Suppressor macrophage (primary cell): ENCODE measurements at places on chromosomes 4 and X.

DNA sequence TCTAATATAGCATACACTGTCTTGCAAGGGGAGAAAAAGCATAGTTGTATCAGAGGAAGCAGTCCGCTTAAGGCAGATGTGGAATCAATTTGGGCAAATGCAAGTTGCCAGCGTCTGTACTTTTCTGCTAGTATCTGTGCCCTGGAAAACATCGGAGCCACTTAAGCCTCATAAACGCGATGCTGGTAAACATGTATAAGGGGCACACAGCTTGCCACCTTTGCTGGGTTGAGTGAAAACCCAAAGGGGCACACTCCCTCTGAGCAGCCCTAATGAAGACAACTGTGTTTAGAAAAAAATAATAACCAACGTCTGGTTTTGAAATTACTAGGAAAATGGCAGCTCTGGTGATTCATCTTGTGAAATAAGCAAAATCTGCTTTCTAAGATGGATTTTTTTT lies 24.3 kb downstream of the SMIM20 start:
- no peak for DNase-seq

GRCh38 chrX:85309717-85310116 lies 65.9 kb downstream of the ZNF711 start:
- DNase-seq = no peak

GRCh38 chr4:138279286-138279685 lies 37.1 kb upstream of the SLC7A11 start:
- DNase-seq = no peak

- peak; percentile 61 for DNase-seq
Observed at GRCh38 chr4:53908661-53909078, 155.7 kb downstream of the CHIC2 start.

- DNase-seq = no peak
Observed at GRCh38 chrX:23890933-23891332, 16.8 kb downstream of the APOO start.

- no peak for DNase-seq
Observed at GRCh38 chrX:48460606-48461005, 9.5 kb downstream of the SLC38A5 start.

GRCh38 chr4:19473569-19473968 lies 778.1 kb upstream of the SLIT2 start:
- no peak for DNase-seq

DNA sequence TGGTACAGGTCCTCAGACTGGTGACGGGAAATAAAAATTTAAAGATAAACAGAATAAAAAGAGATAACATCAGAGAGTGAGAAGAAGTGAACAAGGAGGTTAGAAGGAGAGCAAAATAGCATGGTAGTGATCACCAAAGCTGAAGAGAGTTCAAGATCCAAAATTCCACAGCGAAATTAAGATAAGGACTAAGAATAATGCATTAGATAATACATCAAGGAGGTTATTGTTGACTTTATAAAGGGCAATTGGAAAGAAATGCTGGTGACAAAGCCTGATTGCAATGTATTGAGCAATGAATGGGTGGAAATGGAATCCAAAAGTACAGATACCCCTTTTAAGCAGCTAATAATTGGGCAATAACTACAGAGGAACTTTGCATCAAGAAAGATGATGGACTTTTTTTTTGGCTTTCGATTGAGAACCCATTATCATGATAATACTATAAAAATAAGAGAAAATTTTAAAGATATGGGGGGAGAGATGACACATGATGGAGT lies 101.6 kb upstream of the MAP9 start:
- DNase-seq = no peak

- no peak for DNase-seq
Observed at GRCh38 chr4:98673288-98673644, 14.9 kb upstream of the TSPAN5 start.

DNA sequence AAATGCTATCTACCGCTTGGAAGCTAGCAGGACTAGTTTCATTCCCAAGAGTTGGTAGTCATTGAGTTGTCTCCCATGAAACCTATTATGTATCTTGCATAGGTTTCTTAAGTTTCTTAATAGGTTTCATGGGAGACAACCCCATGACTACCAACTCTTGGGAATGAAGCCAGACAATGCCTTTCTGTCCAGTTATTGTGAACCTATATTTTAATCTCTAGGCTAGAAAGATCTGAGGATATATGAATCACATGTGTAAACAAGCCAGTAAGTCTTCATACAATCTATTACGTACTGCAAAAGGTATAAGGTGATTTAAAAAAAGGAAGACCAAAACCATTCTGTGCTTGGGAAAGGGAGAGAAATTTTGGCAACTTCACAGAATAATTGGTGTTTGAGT lies 162.6 kb downstream of the INPP4B start:
- no peak for DNase-seq

GRCh38 chr4:185016101-185016940 lies 2.0 kb upstream of the HELT start:
- DNase-seq = no peak

GRCh38 chr4:171812333-171812664 lies 905 bp upstream of the GALNTL6 start:
- DNase-seq = no peak

- no peak for DNase-seq
Observed at GRCh38 chrX:53135581-53135980, 41.6 kb downstream of the KANTR start.

- DNase-seq = no peak
Observed at GRCh38 chrX:31070057-31070468, 1.8 kb downstream of the FTHL17 start.

DNA sequence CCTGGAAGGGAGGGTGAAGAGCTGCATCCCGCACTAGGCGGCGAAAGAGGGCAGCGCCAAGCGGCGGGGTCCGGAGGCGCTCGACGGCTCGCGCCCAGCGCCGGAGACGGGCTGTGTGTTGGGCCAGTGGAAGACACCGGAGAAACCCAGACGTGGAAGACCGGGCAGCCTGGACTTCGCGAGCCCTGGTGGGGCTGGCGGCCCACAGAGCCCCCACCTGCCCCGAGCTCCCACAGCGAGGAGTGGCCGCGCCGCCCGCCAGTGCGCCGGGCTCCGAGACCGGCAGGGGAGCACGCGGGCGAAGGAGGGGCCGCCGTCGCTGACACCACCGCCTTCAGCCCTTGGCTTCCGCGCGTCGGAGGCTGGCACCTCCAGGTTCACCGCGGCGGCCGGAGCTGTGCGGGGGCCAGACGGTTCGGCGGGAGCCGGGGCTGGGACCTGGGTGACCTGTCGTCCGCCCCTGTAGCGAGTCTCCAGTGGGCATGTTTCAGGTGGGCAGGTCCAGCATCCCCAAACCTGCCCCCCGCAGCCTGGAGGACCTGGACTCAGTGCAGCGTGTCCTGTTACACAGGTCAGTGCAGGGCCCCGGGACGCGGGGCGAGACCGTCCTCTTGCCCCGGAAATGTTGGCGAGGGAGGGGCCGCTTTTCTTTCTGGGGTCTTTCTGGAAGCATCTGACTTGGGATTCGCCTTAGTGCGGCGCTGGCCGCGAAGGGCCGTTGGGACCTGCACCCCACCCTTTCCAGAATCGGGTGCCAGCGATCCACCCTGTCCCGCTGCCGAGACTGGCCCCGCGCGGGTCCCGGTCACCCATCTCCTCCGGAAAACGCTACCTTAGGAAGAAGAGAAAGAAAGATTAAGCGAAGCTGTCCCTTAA lies 9.6 kb upstream of the INTU start:
- peak; percentile 37 for DNase-seq

DNA sequence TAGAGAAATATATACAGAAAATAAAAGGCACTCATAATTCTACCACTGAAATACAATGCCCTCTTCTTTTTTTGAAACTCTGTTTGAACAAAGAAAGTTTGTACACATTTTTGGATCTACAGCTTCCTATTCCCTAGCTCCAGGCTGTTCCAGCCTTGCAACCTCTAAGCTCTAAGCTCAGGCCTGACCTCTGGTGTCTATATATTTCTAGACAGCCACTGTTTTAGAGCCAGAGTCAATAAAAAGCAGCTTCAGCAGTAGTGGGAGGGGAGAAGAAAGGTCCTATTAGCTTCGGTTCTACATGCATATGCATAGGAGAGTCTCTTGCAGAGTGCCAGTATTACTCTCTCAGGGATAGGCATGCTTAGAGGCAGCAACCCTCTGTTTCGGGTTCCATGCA lies 39.7 kb downstream of the CLDN2 start:
- no peak for DNase-seq

- DNase-seq = no peak
Observed at GRCh38 chr4:4854649-4855295, 4.7 kb upstream of the MSX1 start.

DNA sequence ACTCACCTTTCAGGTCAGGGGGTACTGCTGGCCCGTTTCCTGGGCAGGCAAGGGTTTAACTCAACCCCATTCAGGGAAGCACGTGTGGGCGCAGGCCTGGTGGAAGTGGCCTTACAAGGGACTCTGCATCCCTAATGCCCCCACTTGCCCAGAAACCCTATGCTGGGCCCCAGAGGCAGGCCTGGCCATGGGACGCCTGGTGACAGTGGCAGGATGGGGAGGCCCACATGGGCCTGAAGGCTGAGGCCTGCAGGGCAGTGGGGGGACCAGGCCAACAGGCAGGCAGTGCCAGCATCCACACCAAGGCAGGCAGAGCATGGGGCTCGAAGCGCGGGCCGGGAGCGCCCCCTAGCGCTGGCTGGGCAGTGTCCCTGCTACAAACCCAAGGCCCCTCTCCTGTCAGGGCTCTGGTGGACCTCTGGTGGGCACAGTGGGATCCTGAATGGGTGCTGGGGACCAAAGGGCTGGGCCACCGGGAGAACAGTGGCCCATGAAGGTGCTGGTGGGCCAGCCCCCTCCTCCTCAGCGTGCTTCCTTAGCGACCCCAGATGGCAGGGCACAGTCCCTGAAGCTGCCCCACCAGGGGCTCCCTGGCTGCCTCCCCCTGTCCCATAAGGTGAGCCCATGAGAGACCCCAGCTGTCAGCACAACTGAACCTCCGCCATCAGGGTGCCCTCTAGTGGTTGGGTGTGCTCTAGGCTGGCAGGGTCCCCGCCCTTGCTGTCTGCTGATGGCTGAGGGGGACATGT lies 16.8 kb downstream of the FGFR3 start:
- peak; percentile 65 for DNase-seq

GRCh38 chr4:180751009-180751408 lies 1492.2 kb upstream of the TENM3 start:
- DNase-seq = no peak
